ENCODE measurements at places on chromosomes 2 and 18. TPM values are rescaled to one million over a fixed set of nuclear protein-coding genes. Genes with fewer than 3 reads are reported as not detected.

The ACMSD gene
- not detected for total RNA-seq

The TXNDC2 gene
- not detected for total RNA-seq

The FRZB gene
- 0.43 TPM for total RNA-seq

The SLC16A14 gene
- total RNA-seq = 3.5 TPM

The RNF144A gene
- 4.3 TPM for total RNA-seq

The VAMP5 gene
- 18.1 TPM for total RNA-seq

The LOXHD1 gene
- under 0.01 TPM for total RNA-seq

The DTNA gene
- 6.8 TPM for total RNA-seq

The ZSWIM2 gene
- not detected for total RNA-seq

The DRC1 gene
- total RNA-seq = not detected

The APOB gene
- under 0.01 TPM for total RNA-seq

The CABYR gene
- 6.4 TPM for total RNA-seq

The VWC2L gene
- under 0.01 TPM for total RNA-seq

The CD226 gene
- total RNA-seq = 0.97 TPM

The CDKL4 gene
- 4.3 TPM for total RNA-seq

The GBX2 gene
- not detected for total RNA-seq

The NT5C1B gene
- not detected for total RNA-seq

The ALPI gene
- not detected for total RNA-seq

The CFAP53 gene
- under 0.01 TPM for total RNA-seq

The CKAP2L gene
- 6.8 TPM for total RNA-seq

The PIGN gene
- 30.3 TPM for total RNA-seq

The CAB39 gene
- 86.4 TPM for total RNA-seq

The POU3F3 gene
- not detected for total RNA-seq

The PROKR1 gene
- not detected for total RNA-seq

The ASXL3 gene
- under 0.01 TPM for total RNA-seq

The GPR155 gene
- 2.3 TPM for total RNA-seq

The UGT1A4 gene
- not detected for total RNA-seq

The FOXD4L1 gene
- under 0.01 TPM for total RNA-seq

The CHST9 gene
- not detected for total RNA-seq

The UGT1A6 gene
- total RNA-seq = not detected

All from fibroblast of villous mesenchyme (primary cell).